ENCODE measurements at places on chromosomes 16 and 17. TPM values are rescaled to one million over a fixed set of nuclear protein-coding genes. Genes with fewer than 3 reads are reported as not detected.

TVP23A gene
- total RNA-seq: 0.20 TPM

ABI3 gene
- 23.5 TPM for total RNA-seq

CNTNAP4 gene
- total RNA-seq: not detected

WNK4 gene
- total RNA-seq: 0.30 TPM

OXLD1 gene
- 46.7 TPM for total RNA-seq

GFOD2 gene
- total RNA-seq: 14.3 TPM

CCDC200 gene
- not detected for total RNA-seq

CYGB gene
- total RNA-seq: 33.9 TPM

ATMIN gene
- total RNA-seq: 30.7 TPM

CLDN6 gene
- not detected for total RNA-seq

- no peak overlapping the region for H3K27ac ChIP-seq
- peaks cover 6% of the 10 kb centered on the region for H3K36me3 ChIP-seq
- no peaks in the 10 kb centered on the region for H3K4me1 ChIP-seq
- no peak for DNase-seq
- no peaks in the 10 kb centered on the region for H3K27me3 ChIP-seq
- no peak overlapping the region for H3K4me3 ChIP-seq
Observed at GRCh38 chr16:90032674-90033331, 13.5 kb upstream of the DBNDD1 start.

GRCh38 chr16:78390092-78390491 is 290.6 kb downstream of the WWOX start:
- no peaks in the 10 kb centered on the region for H3K36me3 ChIP-seq
- no peaks in the 10 kb centered on the region for H3K27me3 ChIP-seq
- H3K4me1 ChIP-seq: no peaks in the 10 kb centered on the region
- DNase-seq: no peak
- H3K27ac ChIP-seq: no peak overlapping the region

DNA sequence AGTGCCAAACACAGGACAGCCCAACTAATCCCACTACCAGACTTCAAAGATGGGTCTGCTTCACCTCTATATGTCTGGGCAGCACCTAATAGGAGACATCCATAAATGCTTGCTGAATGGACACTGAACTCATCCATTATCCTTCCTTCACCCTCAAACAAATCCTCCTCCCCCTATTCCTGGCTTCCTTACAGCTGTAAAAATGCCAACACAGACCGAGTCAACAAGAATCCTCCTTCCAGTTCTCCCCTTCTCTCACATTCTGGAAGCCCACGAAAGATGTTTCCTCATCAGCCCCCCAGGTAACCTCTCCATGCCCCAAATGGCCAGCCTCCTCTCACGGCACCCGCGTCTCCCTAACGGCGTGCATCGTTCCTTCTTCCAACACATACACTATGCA is 12.3 kb downstream of the PELP1 start:
- H3K27ac ChIP-seq: no peak overlapping the region
- no peaks in the 10 kb centered on the region for H3K27me3 ChIP-seq
- H3K4me3 ChIP-seq: no peak overlapping the region
- H3K36me3 ChIP-seq: no peaks in the 10 kb centered on the region

- peak overlapping the region; percentile 83 for H3K4me3 ChIP-seq
- no peaks in the 10 kb centered on the region for H3K36me3 ChIP-seq
- H3K4me1 ChIP-seq: peaks cover 29% of the 10 kb centered on the region
- DNase-seq: peak; percentile 89
- H3K27me3 ChIP-seq: no peaks in the 10 kb centered on the region
- H3K27ac ChIP-seq: peak overlapping the region; percentile 75
Observed at GRCh38 chr16:528111-529011, 849 bp downstream of the CAPN15 start.

DNA sequence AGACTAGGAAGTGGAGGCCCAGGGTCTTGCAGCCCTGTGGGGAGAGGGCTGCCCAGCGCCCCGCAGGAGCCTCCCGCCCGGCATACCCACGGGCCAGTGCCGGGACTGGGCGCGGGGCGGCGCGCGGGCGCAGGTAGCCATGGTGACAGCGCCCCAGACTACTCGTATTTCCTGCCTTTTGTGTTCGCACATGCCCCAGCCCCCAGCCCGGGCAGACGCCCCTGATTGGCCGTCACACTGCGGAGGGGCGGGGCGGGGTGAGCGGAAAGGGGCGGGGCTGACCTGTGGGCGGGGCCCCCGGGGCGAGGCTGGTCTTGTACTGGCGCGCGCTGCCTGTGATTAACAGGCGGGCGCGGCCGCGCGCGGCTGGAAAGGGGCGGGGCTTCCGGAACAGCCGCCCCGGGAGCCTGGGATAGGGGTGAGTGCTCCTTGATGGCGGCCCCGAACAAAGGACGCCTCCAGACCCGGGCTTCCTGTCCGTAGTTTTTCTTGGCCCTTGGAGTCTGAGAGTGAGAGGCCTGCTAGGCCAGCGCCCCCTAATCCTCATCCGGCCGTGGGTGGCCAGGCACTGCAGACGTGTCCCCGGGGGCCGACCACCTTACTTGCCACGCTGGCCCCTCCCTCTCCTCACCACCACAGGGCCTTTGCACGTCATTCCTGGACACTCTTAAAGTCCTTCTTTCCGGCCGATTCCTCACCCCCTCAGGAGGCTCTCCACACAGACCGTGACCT is 71.0 kb downstream of the RAI1 start:
- H3K27me3 ChIP-seq: no peaks in the 10 kb centered on the region
- H3K4me1 ChIP-seq: peaks cover 46% of the 10 kb centered on the region
- H3K36me3 ChIP-seq: no peaks in the 10 kb centered on the region
- DNase-seq: peak; percentile 100

DNA sequence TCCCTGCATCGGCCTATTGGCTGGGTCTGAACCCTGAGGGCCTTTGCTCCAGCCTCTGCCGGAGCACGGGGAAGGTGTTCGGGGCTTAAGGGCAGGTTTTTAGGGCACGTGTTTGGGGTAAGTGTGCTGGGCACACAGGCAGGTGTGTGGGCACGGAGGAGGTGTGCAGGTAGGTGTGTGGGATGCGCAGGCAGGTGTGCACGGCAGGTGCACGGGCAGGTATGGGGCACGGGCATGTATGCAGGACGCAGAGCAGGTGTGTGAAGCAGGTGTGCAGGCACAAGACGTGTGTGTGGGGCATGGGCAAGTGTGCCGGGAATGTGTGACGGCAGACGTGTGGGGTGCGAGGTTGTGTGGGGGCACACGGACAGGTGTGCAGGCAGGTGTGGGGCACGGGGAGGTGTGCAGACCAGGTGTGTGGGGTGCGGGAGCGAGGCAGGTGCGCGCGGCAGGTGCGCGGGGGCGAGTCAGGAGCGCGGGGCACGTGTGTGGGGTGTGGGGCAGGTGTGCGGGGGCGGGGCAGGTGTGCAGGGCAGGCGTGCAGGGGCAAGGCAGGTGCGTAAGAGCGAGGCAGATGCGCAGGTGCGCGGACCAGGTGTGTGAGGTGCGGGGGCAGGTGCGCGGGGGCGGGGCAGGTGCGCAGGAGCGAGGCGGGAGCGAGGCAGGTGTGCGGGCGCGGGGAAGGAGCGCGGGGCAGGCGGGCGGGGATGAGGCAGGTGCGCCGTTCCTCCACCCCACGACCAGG is 28.6 kb upstream of the METRNL start:
- H3K4me3 ChIP-seq: peak overlapping the region; percentile 60
- H3K27me3 ChIP-seq: no peaks in the 10 kb centered on the region
- peak; percentile 20 for DNase-seq
- peaks cover 4% of the 10 kb centered on the region for H3K36me3 ChIP-seq
- peaks cover 17% of the 10 kb centered on the region for H3K4me1 ChIP-seq
- H3K27ac ChIP-seq: peak overlapping the region; percentile 93

DNA sequence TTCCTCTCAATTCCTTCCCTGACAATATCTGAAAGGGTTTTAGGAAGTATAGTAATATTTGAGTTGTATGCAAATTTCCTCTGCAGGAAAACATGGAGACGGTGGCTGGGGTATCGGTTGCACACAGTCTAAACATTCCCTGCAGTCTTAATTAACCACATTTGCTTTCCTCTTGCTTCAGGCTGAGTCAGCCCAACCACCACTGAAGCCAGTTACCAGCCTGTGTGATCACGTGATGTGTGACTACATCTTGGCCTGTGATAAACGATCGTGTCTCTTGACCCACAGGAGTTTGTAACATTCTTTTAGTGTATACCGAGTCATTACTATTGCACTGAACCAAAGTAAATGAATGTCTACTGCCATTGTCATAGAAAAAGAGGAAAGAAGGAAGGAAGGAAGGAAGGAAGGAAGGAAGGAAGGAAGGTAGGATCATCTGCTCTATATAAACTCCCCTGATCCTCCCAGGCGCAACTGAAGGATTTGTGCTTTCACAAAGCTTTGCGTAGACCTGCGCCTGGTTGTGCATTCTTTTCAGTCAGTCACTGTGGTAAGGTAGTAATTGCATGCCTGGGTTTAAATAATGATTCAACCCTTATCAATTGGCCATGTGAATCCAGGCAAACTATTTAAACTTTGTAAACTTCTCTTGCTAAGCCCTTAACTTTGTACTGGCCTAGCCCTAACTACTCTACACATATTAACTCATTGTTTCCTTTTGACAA is 280.6 kb upstream of the SALL1 start:
- no peak overlapping the region for H3K4me3 ChIP-seq
- no peaks in the 10 kb centered on the region for H3K4me1 ChIP-seq
- no peak overlapping the region for H3K27ac ChIP-seq
- H3K27me3 ChIP-seq: no peaks in the 10 kb centered on the region
- no peaks in the 10 kb centered on the region for H3K36me3 ChIP-seq

- no peak for DNase-seq
- peaks cover 20% of the 10 kb centered on the region for H3K4me1 ChIP-seq
- H3K27me3 ChIP-seq: no peaks in the 10 kb centered on the region
- H3K4me3 ChIP-seq: no peak overlapping the region
- H3K27ac ChIP-seq: no peak overlapping the region
Observed at GRCh38 chr16:75379911-75380847, 53.1 kb downstream of the CFDP1 start.

DNA sequence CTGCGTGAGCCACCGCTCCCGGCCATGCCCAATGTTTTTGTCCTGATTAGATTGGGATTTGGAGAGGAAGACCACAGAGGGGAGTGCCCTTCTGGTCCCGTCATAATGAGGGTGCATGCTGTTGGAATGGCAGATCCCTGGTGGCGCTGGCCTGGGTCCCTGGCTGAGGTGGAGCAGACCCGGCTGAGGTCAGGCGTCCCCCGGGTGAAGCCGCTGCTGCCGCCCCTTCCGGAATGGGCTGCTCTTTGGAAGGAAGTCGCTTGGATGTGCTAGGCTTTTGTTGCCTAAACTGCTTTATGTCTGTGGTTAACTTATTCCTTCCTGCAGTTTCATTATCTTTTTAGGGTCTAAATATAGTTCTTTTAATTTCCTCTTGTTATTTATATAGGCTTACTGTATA is 120.3 kb upstream of the CHMP6 start:
- peaks cover 2% of the 10 kb centered on the region for H3K36me3 ChIP-seq
- H3K4me3 ChIP-seq: no peak overlapping the region
- H3K27ac ChIP-seq: no peak overlapping the region
- no peaks in the 10 kb centered on the region for H3K27me3 ChIP-seq
- peaks cover 15% of the 10 kb centered on the region for H3K4me1 ChIP-seq

- H3K27ac ChIP-seq: no peak overlapping the region
- no peak overlapping the region for H3K4me3 ChIP-seq
- no peaks in the 10 kb centered on the region for H3K27me3 ChIP-seq
- no peaks in the 10 kb centered on the region for H3K36me3 ChIP-seq
- DNase-seq: no peak
- H3K4me1 ChIP-seq: no peaks in the 10 kb centered on the region
Observed at GRCh38 chr16:67091906-67092566, 17.7 kb upstream of the PHAF1 start.

DNA sequence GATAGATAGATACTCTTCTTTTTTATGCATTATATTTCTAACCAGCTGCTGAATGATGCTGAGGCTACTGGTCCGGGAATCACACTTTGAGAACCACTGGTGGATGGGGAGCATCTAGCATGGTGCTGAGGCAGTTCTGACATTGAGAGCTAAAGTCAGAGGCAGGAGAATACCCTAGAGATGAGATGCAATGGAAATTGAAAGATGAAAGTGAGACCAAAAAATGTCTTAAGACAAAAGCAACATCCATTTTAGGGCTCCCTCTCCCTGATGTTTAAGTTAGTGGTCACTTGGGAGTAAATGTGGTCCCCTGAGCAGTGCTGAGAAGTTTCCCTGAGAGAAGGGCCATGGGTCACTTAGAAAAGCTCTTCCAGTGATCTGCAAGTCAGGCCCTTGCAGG is 6.8 kb downstream of the PCTP start:
- no peak for DNase-seq
- H3K36me3 ChIP-seq: no peaks in the 10 kb centered on the region
- peaks cover 4% of the 10 kb centered on the region for H3K4me1 ChIP-seq
- no peak overlapping the region for H3K4me3 ChIP-seq
- no peak overlapping the region for H3K27ac ChIP-seq

DNA sequence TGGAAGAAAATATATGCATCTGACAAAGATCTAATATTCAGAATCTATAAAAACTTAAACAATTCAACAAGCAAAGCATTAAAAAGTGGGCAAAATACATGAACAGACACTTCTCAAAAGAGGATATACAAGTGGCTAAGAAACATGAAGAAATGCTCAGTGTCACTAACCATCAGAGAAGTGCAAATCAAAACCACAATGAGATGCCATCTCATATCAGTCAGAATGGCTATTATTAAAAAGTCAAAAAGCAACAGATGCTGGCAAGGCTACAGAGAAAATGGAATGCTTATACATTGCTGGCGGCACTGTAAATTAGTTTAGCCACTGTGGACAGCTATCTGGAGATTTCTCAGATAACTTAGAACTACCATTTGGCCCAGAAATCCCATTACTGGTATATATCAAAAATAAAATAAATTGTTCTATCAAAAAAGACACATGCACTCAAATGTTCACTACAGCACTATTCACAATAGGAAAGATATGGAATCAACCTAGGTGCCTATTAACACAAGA is 179.5 kb downstream of the PCTP start:
- no peaks in the 10 kb centered on the region for H3K27me3 ChIP-seq
- no peak for DNase-seq
- no peaks in the 10 kb centered on the region for H3K4me1 ChIP-seq
- no peak overlapping the region for H3K27ac ChIP-seq
- H3K4me3 ChIP-seq: no peak overlapping the region

GRCh38 chr17:50036455-50037261 is 19.3 kb upstream of the ITGA3 start:
- H3K36me3 ChIP-seq: no peaks in the 10 kb centered on the region
- H3K4me1 ChIP-seq: peaks cover 45% of the 10 kb centered on the region
- DNase-seq: peak; percentile 69
- no peak overlapping the region for H3K4me3 ChIP-seq
- H3K27me3 ChIP-seq: no peaks in the 10 kb centered on the region

GRCh38 chr17:5629128-5629527 is 44.8 kb upstream of the NLRP1 start:
- H3K27ac ChIP-seq: no peak overlapping the region
- H3K4me1 ChIP-seq: no peaks in the 10 kb centered on the region
- no peak overlapping the region for H3K4me3 ChIP-seq
